Omental fat pad (tissue), 4 donors: ENCODE measurements at places on chromosomes 1 and 21. TPM values are rescaled to one million over a fixed set of nuclear protein-coding genes. Genes with fewer than 3 reads are reported as not detected.

GRCh38 chr1:96804648-96805047, 83.1 kb downstream of the PTBP2 start:
- DNase-seq = no peak

DNA sequence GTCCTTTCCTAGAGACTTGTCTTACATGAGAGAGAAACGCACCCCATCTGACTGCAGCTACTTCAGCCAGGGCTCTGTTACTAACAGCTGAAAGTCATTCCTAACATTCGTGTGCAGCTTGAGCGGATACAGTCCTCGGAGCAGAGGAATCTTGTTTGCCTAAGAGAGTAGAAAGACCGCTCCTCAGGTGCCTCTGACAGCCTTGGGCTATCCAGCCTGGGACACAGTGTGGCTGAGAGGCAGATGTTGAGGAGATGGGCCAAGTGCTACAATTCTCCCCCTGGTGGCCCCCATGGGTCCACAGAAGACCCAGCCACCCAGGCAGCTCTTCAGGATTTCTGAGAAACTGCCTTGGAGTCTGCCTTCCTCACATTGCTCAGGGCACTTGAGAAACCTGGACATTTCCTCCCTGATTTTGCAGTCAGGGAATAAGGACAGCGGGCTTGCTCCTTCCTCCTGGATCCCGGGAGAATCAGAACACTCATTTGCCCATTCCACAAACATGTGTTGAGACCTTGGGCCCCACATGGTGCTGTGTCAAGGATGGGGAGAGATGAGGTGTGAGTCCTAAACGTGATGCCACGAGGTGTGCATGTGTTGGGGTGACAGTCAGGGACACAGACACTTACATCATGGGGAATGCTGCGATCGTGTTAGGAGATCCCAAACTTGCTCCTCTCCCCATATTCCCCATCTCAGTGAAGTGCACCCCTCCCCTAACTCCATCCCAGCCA, 13.1 kb downstream of the TRIM62 start:
- DNase-seq = no peak

S100B gene
- total RNA-seq = 75.0 TPM

ZNF683 gene
- not detected for total RNA-seq

DNA sequence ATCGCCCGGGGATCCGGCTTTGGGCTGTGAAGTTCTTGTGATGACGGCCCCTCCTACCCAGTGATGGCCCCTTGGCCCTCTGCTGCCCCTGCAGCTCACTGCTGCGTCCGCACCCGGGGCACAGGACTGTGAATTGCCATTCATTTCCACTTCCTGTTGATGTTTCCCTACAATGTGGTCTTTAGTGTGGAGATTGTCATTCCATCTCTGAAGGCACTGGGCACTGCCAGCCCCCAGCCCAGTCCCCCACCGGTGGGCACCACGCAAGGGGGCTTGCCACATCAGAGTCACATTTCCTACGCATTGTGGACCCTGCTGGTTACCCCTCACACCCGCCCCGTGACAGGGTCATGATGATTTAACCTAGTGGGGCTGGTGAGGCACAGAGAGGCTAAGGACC, 2.5 kb upstream of the MX2 start:
- DNase-seq = no peak

GRCh38 chr1:116853680-116854402, 55.9 kb upstream of the PTGFRN start:
- DNase-seq = no peak

- DNase-seq = no peak
Measured at GRCh38 chr1:224533517-224533916, 82.6 kb upstream of the CNIH3 start.

DNA sequence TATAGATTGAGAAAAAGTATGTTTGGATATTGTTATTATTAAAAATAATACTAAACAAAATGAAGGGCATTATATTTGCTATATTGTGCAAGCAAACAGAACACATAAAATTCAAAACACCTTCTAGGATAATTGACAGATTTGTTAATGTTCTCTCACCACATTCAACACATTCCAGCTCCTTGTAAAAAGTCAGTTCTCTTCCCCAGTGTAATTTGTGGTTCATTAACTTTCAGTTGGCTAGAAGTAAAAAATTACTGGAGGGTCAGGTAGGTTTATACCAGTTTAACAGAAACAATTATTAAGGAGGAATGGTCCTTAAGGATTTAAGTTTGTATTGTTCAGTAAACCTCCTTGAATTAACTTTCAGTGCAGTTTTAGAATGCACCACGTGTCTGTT, 1235.3 kb upstream of the ADGRL2 start:
- DNase-seq = no peak

GRCh38 chr1:72777918-72778317, 495.6 kb upstream of the NEGR1 start:
- DNase-seq = no peak

DNA sequence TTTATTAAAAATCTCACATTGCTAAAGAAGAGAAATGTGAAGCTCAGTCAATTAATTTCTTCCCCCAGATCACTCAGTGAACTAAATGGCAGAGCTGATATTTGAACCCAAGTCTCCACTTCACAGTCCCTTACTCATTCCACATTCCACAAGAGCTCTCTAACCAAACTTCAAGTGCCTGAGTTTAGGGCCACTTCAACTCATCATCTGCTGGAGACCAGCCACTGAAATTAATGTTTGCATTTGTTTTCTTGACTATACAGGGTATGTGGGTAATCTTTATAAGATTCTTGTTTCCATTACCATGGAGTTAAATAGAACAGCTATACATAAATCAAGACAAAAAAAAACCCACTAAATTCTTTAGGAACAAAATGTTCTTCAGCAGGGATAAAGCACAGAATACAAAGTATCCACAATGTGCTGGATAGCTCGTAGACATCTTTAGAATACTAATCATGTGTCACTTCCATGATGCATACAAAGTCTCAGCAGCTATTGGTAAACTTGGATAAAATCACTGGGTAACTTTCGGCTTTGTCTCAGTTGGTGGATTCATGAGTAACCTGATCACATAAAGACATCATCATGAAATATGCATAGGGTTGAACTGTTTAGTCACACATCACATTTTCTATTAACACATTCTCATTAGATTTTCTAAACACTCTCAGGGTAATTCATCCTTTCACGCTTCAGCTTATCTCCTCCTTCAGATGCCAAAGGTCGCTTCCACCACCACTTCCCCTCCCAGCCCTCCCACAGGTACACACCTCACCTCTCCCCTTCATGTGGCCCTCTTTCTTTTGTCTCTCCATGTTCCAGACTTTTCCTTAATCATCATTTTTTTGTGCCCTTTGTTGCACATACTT, 89.8 kb downstream of the LRRC53 start:
- DNase-seq = no peak

PLD5 gene
- total RNA-seq = 0.31 TPM

GRCh38 chr1:65820983-65821382, 28.3 kb downstream of the PDE4B start:
- no peak for DNase-seq

GRCh38 chr1:162349635-162350330, 26.9 kb downstream of the SPATA46 start:
- no peak for DNase-seq

DNA sequence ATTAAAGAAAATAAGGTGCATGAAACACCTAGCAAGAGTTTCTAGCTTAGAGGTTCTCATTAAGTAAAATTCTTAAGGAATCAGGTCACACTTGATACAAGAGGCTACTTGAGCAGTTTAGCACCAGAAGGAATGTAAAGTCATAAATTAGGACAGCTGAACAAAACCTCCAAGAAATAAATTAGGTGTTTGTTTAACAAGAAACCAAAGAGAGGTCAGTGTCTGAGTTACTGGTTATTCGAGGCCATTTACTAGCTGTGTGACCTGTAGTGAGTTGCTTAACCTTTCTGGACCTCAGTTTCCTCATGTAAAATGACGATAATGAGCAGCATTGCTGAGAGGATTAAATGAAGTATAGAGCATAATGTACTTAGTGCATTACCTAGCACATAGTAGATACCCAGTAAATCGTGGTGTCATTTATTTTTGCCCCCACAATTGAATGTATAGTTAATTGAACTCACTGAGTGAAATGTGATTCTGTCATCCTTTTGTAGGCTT, 908 bp upstream of the ELK4 start:
- no peak for DNase-seq

DNA sequence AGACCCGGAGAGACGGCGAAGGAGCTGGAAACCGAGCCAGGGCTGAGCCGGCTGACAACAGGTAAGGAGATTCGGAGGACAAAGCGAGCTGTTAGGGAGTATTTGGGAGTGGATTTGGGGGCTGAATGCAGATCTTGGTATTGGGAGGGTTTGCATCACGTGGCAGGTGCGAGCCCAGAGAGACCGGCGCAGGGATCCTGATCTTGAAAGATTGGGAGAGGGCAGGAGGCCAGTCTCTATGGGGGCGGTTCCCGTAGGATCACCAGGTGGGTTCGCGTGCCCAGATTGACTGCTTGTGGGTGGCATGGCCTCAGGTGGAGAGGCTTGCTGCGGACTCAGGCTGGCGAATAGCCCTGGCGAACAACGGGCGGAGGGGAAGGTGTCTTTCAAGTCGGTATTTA, 204 bp downstream of the CIART start:
- DNase-seq = no peak

GRCh38 chr21:45254460-45254930, 33.2 kb downstream of the POFUT2 start:
- no peak for DNase-seq

GRCh38 chr1:79708646-79709265, 702.2 kb upstream of the ADGRL4 start:
- no peak for DNase-seq

DNA sequence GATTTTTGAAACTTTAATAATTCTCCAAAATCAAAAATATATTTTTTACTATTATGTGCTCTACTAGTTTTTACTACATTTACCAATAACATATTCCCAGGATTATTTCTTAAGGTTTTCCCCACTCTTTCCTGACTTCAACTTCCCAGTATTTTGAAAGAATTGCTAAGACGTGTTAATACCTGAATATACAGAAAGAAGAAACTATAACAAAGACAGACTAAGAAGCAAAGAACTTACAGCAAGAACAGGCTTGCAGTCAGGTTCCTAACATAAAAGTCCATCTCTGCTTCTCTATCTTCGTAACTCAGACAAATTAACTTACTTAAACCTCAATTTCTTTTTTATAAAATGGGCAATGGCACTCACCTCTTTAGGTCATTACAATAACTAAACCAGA, 63.2 kb downstream of the SRSF11 start:
- no peak for DNase-seq

DNA sequence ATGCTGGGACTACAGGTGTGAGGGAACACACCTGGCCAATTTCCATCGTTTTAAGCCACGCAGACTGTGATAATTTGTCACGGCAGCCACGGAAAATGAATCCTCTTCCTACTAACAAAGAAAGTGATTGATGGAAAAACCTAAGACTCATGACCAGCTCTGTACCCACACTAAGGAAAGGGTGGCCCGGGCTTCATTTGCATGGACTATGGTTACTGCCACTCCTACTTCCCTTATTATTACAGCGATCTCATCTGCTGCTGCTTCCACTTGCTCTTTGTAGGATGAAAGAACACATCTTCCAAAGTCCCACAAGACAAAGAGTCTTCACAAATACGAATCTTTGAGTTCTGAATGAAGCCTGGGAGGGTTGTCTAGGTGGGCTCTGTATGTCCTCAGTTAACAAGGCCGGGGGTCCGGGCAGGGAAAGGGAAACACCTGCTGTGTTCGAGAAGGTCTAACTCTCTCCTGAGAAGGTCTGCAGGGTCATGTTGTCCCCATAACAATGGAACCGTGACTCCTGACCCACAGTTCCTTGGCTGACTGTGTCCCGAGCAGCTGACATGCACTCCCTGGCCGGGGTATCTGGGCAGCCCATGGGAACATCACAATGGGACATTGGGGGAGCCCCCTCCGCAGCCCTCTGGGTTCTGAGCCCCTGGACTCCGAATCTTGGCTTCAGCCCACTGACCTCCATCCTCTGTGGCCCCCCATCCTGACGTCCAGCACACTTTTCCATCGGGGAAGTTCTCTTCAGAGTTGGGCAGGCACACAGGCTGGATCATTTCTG, 13.3 kb upstream of the TFF1 start:
- DNase-seq = no peak

DNA sequence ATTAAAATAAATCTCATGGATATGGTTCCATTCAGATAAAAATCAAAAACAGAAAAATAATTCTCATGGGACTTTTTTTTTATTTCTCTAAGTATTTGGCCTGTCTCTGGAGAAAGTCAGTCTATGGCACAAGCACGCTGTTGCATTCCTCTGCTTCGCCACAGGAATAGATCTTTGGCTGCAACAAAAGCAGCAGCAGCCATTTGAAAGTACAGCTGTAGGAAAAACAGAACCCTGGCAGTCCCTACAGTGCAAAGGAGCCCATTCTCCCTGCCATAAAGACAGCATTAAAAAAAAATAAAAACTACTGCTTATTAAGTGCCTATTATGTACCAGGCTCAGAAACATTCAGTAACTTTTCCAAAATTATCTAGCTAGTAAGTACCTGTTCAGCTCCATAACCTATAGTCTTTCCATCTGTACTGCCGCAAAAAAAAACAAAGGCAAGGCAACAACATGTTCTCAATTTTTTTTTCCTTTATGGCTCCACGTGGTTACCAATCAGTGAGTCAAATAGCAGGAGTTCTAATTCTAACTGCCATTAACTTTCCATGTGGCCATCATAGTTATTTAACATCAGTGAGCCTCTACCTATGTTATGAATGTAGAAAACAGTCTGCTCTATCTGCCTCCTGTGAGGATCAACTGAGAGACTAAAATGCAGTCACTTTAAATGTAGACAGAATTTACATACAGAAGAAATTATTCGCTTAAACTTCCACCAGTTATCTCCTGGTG, 22.7 kb downstream of the SLC35D1 start:
- DNase-seq = no peak

TEX35 gene
- not detected for total RNA-seq

- no peak for DNase-seq
Measured at GRCh38 chr1:199113265-199113869, 474.5 kb downstream of the PTPRC start.

GRCh38 chr21:29671728-29672127, 268.1 kb downstream of the GRIK1 start:
- DNase-seq = no peak

TRIM67 gene
- 0.06 TPM for total RNA-seq

ARPC5 gene
- 95.8 TPM for total RNA-seq

GRCh38 chr21:14452031-14452726, 69.2 kb upstream of the HSPA13 start:
- DNase-seq = no peak

DNA sequence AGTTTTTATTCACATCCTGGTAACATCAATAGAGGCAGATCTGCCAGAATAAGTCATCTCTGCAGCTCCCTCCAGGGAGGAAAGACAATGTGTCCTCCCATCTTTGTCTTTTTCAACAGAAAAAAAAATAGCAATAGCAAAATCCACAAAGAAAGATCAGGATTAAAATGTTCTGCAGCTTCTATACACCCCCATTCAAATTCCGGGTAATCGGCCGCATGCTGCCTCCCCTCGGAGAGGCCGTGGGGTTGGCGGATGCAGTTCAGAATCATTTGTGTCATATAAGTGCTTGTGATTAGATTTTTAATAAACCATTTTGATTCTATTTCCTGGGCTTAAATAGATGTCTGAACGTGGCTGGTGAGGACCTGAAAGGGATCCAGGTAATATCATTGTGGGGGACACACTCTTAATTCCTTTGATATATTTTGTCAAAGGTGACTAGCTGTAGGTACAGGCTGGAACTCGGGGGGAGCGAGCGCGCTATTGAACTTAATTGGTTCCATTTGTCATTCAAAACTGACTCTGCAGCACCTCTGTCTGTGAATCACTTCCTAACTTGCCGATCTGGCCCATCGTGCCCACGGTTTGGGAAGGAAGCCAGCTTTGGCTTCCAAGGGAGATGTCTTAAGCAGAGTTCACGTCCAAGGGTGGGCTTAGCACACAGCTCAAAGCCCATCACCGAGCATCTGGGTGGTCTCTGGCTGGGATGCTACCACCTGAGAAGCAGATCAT, 85.6 kb upstream of the ARHGEF16 start:
- no peak for DNase-seq
